ENCODE measurements at places on chromosomes 4 and X.

GRCh38 chr4:71275570-71275969, 63.2 kb upstream of the SLC4A4 start:
- no peak for DNase-seq

- DNase-seq, result no peak
Measured at GRCh38 chr4:176680668-176681180, 112.0 kb downstream of the VEGFC start.

GRCh38 chr4:107725281-107725859, 5.3 kb upstream of the PAPSS1 start:
- no peak for DNase-seq

DNA sequence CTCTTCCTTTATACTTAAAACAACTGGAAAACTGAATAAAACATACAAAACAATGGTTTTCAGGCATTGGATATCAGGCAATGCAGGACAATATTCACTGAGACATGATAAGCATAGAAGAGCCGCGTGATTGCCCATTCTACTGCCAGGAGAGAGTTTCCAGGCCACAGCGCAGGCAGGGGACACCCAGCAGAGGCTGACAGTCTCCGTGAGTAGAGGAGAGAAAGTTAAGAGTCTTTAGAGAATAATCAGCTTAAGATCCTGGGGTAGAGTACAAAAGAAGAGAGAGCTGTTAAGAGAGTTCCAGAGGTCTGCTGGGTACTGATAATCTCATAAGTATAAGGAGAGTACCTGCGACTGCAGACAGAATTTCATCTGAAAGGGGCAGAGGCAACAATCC, 18.4 kb upstream of the FRAS1 start:
- DNase-seq, result no peak

- DNase-seq, result no peak
Measured at GRCh38 chr4:153933915-153934687, 145.2 kb upstream of the SFRP2 start.

GRCh38 chrX:103877571-103877970, 45.5 kb upstream of the RAB9B start:
- no peak for DNase-seq

GRCh38 chr4:36533944-36534343, 252.5 kb downstream of the DTHD1 start:
- no peak for DNase-seq

- no peak for DNase-seq
Measured at GRCh38 chrX:43882294-43882681, at the start of gene MAOB. Gene MAOB, minus strand, starts transcription at chrX:43882450. Its CDS starts 151 bp downstream, at chrX:43882299.

DNA sequence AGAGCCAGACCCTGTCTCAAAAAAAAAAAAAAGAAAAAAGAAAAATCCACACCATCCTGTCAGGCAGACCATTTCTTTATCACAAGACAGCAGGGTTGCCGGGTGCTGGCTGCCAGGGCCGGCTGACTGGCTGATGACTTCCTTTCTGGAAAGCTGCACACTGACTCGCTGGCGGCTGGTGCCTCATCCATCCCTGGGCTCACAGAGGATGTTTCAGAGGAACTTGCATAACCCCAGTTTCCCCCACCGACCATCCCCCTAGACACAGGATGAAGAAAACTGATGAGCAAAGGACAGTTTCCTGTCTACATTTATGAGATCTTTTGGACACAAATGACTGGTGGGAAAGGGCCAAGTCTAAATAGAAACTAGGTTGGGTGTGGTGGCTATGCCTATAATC, 14.1 kb downstream of the HPSE start:
- DNase-seq, result no peak

DNA sequence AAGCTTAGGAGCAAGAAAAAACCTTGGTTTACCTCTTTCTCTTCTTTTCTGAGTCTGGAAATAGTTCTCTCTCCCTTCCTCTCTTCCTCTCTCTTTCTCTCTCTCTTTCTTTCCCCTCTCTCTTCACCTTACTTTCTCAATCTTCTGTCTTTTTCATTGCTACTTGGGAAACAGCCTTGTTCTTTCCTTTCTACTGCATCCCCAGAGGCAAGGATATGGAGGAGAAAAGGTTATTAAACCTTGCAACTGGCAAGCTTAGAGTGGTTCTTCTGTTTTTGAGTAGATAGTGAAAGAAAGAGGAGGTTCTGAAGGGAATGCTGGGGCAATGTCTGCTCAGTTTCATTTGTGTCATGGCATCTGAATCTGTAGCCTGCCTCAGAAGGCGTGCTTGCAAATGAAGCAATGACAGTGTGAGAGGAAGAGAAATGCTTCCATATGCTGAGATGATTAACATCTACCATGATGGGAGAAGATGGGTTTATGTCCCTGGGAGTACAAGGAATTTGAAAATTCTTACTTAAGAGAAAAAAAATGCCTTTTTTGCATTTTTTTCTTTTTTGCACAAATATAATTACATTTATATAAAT, 190.6 kb downstream of the CEP135 start:
- no peak for DNase-seq

GRCh38 chr4:86927843-86928395, 6.9 kb upstream of the AFF1 start:
- no peak for DNase-seq

- no peak for DNase-seq
Measured at GRCh38 chrX:74505437-74505836, 84.1 kb downstream of the SLC16A2 start.

GRCh38 chrX:52977953-52978352, 19.6 kb upstream of the FAM156A start:
- no peak for DNase-seq

- DNase-seq, result no peak
Measured at GRCh38 chr4:84497504-84498202, 1.4 kb downstream of the NKX6-1 start.

DNA sequence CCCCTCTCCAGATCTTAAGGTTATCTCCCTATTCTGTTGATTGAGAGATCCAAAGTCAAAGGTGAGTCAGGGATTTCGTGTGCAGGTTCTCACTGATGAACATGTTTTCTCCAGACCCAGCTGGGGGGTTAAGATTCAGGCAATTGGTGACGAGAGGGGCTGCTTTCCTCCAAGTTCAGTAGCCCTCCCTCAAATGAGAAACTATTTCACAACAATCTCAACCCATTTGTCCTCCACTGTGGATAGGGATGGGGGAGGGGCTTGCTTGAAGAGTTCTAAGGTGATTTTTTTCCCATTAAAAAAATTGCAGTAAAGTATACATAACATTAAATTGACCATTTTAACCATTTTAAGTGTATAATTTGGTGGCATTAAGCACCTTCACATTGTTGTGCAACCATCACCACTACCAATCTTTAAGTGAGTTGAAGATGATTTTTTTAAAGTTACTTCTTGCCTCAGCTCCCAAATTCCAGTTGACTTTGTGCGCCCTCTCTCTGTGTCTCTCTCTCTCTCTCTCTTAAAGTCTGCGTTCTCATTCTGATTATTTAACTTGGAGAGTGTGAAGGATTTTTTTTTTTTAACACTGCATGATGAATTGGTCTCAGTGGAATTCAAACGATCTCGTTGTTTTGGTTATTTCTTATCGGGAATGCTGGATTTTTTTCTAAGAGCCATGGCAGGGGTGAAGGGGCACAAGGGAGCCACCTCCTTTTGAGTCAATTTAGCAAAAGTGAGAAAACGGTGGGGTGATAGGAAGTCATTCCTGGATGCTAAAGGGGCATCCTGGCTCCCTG, 175.9 kb downstream of the SHROOM3 start:
- no peak for DNase-seq

GRCh38 chr4:110164251-110164650, 34.2 kb downstream of the ELOVL6 start:
- DNase-seq, result no peak

GRCh38 chr4:141763374-141763773, 127.0 kb downstream of the IL15 start:
- no peak for DNase-seq

GRCh38 chr4:6019316-6020263, 1.4 kb upstream of the C4orf50 start:
- DNase-seq, result no peak

GRCh38 chr4:156929386-156930105, 42.1 kb downstream of the PDGFC start:
- DNase-seq, result no peak

- DNase-seq, result no peak
Measured at GRCh38 chrX:83504721-83505479, 3.2 kb upstream of the POU3F4 start.

DNA sequence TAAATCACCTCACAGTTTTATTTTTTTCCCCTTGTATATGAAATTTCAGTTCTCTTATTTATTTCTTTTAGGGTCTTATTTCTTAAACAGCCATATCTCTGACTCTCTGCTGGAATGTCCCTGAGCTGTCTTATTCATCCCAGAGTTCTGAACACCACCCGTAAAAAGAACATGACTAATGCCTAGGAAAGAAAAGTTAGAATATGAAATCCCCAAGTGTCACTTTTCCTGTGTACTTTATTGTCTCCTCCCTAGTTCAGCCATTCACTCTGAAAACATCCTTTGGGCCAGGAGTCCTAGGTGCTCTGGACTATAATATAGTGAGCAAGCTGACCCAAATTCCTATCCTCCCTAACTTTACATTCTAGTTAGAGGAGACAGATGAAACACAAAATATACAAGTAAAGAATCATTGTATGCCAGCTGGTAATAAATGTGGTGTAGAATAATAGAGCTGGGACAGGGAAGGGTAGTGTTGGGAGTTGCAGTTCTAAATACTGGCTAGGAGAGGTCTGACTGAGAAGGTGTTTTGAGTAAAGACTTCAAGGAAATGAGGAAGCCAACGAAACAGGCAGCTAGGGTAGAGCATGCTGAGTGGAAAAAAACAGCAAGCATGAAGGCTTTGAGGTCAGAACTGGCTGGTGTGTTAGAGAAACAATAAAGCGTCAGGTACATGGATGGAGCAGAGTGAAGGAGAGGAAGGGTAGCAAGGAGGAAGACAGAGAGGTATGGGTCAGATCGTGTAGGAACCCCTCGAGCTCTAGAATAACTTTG, 40.6 kb upstream of the FTHL17 start:
- no peak for DNase-seq

DNA sequence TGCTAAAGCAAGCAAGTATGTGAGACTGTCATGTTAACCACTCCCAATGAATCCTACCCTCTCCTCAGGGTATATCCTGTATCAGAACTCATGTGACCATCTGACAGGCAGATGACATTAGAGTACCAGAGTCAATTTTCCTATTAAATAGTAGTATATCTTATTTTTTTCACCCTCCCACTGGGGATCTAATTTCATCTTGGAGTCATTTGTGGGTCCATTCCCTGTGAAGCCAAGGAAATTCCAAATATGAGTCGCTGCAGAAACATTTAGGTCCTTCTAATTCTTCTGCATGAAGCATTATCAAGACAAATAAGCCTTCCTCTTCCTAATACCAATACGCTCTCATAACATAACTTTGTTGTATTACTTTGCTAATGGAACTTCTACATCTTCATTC, 52.2 kb upstream of the BLTP1 start:
- DNase-seq, result no peak

GRCh38 chrX:11589641-11590040, 76.1 kb downstream of the ARHGAP6 start:
- DNase-seq, result no peak

DNA sequence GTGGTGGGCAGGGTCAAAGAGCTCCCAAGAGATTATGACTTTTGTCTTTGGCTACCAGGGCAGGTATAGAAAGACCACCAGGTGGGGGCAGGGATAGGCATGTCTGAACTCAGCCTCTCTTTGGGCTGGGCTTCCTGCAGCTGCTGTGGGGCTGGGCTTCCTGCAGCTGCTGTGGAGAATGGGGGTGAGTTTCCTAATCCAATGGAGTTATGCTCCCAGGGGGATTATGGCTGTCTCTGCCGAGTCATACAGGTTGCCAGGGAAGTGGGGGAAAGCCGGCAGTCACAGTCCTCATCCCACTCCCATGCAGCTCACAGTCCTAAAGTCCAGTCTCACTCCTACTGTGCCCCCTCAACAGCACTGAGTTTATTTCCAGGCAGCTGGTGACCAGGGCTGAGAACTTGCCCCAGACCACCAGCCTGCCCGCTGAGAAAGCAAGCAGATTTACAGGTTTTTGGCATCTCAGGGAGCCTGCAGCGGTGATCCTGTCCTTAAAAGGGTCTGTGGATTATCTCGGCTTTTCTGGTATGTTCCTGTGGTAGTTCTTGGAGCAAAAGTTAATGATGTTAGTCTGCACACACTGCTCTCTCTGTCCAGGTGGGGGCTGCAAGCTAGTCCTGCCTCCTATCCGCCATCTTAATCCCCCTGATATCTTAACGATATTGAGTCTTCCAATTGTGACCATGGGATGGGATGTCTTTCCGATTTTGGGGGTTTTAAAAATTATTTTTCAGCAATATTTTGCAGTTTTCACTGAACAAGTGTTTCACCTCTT, 133.4 kb downstream of the RTL9 start:
- no peak for DNase-seq

GRCh38 chr4:112058433-112058832, 86.8 kb upstream of the FAM241A start:
- no peak for DNase-seq

- DNase-seq, result no peak
Measured at GRCh38 chrX:13265111-13265510, 54.7 kb downstream of the ATXN3L start.

DNA sequence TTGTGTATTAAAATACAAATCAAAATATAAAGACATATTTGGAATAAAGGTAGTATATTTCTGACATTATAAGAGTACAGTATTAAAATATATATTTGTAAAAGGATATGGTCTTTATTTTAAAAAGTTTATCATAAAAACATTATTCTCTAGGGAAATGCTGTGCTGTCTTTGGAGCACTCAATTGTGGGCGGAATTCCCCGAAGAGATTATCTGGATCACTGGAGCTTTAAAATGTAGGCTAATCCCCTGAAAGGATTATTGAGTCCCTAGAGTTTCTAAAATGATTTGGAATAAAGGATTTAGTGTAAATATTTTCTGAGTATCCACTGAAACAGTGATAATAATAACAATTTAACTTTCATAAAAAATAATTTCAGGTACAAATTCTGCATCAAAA, 1239.4 kb downstream of the TECRL start:
- no peak for DNase-seq

DNA sequence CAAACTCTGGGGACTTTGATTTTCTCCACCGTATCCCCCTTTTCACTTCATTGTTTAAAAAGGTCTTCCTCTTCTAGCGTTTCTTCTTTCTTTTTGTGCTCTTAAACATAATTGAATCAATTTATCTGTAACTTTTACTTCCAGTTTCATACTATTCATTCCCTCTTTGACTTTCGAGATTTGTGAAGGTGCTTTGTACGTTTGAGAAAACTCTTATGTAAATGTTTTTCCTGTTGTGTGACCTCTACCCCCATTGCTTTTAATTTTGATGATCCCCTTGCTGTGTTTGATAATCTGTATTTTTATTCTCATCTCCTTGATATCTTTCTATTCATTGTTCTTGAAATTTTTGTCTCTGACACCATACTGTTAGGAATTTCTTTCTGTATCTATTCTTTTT, 4.8 kb downstream of the USP38 start:
- no peak for DNase-seq

DNA sequence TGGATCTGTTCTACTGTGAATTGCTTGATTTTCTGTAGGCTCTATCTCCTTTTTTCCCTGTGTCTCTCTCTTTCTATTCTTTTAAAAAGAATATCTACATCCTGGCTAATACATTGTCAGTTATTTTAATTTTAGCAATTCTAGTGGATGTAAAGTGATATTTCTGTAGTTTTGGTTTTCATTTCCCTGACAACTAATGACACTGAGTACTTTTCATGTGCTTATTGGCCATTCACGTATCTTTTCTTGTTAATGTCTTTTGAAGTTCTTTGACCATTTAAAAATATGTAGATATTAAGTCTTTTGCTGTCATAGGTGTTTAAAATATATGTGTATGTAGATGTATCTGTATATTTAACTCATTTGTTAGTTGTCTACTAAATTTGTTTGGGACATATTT, 59.0 kb upstream of the SOX3 start:
- no peak for DNase-seq
